NCI-H2107 (cell line): ENCODE measurements at places on chromosomes 1 and 21.
A peak's percentile ranks its signal among the peaks of the same experiment; 100 is the strongest.

GRCh38 chr1:47340227-47340626 is 6.6 kb downstream of the CMPK1 start:
- no peak for DNase-seq

- no peak for DNase-seq
These were observed 102.2 kb downstream of the COQ8A start for GRCh38 chr1:227042292-227042691.

DNA sequence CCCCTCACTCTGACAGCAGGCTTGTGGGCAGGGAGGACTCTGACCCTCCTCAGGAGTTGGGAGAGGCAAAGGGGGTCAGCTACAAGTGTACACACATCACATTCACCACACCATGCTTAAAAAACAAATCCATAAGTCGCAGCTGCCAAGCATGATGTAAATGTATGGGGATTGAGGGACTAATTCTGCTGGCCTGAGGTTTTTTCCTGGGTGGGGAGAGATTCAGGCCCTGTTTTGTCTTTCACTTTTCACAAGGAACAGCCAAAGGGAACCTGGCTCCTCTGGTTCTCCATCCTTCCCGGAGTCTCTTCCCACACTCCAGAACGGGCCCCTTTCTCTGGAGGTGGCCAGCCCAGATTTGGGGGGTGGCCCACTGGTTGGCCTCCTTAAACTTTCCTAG is 1.3 kb upstream of the MTARC2 start:
- no peak for DNase-seq

- DNase-seq, result no peak
These were observed 25.2 kb downstream of the PROK1 start for GRCh38 chr1:110476028-110476765.

DNA sequence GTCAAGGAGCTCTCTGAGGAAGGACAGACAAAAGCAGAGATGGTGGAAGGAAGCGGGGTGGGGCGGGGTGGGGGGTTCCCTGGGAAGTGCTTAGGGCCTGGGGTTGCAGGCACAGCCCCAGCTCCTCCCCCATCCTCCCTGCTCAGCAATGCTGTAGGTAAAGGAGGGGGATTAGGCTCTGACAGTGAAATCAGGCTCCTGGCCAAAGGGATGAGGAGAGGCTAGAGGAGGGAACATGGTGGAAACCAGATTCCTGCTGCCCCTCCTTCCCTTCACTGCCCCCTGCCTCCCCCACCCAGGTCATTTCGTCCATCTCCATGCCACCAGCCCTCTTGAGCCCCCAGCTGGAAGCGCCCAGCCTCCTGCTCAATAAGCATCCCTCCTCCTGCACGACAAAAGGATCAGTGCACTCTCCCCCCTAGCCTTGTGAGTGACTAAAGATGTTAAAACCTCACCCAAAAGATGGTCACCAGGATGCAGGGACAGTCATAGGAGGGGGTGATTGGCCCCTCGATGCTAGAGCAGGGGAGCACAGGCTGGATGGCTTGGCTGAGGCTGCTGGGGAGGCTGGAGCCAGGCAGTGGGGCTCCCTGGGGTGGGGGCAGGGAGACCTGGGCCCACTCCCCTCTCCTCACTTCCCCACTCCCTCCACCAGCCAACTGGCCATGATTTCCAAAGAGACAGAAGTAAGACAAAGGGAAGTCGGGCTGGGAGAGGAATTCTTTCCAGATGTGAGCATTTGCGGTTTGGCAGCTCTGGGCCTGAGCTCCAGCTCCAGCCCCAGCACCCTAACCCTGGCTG is 2.2 kb upstream of the CRABP2 start:
- no peak for DNase-seq

- DNase-seq, result no peak
These were observed 33.4 kb downstream of the CAPN2 start for GRCh38 chr1:223745731-223746130.

DNA sequence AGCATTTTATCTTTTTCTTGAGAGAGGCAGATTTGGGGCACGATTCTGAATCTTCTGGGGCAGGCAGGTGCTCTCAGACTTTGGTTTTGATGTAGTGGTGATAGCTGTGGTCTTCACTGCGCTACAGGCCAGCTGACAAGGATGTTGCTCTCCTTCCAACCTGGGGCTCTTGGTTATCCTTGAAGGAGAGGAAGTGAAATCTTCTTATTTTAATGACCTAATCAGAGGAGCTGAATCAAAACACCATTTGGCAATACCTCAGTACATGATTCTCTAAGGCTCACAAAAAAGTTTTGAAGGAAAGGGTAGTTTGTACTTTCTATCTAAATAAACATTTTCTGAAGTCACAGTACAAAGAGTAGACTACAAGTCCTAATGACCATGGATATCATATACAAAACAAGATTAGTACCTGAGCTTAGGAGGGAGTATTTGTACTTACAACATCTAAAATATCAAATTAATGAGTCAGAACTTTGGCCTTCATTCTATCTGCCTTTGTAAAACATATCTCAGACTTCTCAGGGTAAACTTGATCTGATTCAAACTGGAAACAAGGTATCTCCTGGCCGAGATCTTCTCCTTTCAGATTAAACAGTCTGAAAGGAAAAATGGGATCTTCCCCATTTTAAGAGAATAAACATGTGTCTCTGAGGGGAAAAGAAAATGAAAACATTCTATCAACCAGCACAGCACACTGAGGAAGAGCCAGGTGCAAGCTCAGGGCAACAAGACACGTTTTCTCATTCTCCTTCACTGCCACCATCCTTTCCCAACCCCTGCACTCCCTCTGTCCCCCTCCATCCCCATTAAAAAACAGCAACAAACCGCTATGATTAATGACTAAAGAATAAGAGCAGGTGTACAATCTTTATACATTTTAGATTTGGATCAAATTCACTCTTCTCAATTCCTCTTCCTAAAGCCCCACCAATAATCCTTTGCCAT is 69.2 kb downstream of the SH3GLB1 start:
- DNase-seq, result no peak

- no peak for DNase-seq
These were observed 1.6 kb downstream of the CDC42 start for GRCh38 chr1:22053861-22054770.

DNA sequence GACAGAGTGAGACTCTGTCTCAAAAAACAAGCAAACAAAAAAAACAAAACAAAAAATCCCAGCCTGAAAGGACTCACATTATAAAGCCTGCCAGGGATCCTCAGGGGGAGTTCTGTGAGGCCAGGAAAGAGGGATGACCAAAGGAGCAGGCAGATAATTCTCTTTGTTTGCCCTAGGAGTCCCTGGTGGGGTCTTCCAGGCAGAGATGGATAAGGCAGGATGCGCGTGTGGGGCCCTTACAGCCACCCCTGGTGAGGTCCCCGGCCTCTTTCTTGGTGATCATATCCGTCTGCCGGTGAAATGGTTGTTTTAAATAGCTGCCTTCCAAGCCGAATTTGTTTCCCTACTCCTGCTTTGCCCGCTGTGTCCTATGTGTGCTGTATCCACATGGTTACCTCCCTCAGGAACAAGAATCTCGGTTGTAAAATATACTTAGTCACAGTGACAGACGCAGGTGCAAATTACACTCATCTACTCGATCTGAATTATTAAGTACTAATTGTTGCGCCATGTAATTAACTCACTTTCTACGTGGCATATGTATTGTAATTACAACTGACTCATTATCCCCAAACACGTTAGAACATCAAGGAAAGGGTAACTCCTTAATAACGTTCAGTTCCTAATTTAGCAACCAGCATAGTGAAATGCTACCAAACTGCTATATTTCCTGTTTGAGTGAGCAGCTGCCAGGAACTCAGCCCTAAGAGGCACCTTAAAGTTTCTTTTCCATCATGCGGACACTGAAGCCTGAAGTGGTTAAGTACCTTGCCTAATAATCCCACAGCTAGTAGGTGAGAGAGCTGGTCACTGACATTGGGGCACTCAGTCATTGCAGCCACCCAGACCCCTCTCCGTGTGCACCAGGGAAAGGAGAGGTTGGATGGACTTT is 106.4 kb downstream of the ZSCAN20 start:
- DNase-seq, result no peak

DNA sequence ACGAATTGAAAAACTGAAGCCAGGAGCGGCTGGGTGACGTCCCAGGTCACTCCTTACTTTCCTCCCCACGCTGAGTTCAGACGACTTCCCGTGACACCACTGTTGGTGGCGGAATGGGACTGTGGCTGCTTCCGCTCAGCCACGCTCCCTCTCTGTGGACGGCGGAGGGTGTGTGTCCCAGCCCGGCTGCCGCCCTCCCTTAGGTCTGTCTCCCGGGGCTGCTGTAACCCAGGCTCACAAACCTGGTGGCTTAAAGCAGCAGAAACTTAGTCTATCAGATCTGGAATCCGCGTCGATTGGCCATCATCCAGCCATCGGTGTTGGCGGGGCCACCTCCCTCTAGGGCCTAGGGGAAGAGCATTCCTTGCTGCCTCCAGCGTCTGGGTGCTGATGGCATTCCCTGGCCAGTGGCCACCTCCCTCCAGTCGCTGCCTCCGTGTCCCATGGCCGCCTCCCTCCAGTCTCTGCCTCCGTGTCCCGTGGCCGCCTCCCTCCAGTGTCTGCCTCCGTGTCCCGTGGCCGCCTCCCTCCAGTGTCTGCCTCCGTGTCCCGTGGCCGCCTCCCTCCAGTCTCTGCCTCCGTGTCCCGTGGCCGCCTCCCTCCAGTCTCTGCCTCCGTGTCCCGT is 17.5 kb downstream of the TRPM2 start:
- DNase-seq, result no peak

DNA sequence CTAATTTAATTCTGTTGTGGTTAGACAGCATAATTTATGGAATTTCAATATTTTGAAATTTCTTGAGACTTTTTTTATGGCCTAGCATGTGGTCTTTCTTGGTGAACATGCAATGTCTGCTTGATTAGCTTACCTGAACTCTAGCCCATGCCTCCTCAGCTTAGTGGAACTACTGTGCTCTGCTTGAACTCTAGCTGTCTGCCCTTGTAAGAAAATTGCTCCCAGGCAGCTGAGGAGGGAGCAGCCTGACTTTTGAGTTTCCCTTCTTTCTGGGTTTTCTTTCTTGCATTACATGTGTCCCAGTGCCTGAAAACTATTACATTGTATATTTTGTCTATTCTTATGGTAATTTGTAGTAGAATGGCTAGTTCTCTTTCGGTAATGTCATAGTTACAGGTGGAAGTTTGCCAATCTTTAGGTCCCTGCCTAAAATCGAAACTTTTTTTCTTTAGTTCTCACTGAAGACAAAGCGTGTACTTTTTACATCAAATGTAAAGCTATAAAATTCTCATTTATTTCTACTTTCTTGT is 105.3 kb downstream of the MAST2 start:
- DNase-seq, result no peak

DNA sequence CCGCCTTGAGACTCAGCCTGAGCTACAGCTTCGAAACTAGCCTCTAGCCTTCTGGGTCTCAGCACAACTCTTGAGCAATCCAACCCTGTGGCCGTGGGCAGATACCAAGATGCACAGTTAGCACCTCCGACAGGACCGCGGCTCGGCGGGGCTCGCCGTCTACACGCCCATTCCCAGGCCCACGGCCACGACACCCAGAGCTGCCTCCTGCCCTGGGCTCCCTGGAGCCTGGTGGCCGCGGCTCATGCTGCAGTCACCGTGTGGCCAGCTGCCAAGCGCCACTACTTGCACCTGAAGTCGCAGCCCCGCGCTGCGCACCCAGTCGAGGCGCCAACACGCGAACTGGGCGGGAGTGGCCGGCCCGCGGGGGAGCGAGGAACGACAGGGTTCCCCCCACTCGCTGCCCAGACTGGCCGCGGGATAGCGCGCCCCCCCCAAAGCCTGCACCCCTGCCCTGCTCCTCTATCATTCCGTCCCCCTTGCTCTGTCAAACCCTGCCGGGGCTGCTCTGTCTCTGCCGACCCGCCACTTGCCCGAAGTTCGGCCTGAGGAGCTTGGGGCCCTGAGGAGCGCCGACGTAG is 729 bp upstream of the CDCA8 start:
- peak; percentile 36 for DNase-seq

DNA sequence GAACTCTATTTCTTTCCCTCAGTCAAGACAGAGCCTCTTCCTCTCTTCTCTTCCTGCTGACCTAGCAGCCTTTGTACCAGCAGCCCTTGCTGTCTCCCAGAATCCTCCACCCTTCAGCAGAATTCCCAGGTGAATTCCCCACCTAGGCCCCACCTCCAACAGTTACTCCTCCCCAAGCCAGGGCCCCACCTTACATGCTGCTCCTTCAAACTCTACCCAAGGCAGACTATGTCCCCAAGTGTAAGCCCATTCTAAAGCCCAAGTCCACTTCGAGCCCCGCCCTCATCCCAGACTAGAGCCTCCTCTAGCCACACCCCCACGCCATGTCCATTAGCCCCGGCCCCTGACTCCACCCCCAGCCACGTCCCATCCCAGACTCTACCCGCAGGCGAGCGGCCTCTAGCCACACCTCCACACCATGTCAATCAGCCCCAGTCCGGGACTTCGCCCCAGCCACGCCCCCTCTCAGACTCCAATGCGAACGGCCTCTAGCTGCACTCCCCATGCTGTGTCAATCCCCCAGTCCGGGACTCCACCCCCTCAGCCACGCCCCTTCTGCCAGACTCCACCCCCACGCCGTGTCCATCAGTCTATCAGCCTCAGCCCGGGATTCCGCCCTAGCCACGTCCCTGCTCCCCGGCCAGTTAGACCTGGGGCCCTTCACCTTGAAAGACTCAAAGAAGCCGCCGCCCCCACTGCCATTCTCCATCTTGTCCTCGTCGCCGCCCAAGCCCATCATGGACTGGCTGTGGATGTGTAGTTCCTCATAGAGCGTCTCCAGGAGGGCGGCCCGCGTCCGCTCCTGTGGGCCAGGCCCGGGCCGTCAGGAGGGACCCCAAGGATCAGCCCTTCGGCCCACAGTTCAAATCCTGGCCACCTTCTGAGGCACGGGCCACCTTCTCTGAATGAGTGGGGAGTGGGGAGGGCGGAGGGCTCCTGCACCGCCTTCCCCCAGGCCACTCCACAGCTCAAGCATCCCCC is 61.3 kb downstream of the RAP1GAP start:
- no peak for DNase-seq

- DNase-seq, result no peak
These were observed 17.0 kb downstream of the SPATA46 start for GRCh38 chr1:162359523-162360236.

DNA sequence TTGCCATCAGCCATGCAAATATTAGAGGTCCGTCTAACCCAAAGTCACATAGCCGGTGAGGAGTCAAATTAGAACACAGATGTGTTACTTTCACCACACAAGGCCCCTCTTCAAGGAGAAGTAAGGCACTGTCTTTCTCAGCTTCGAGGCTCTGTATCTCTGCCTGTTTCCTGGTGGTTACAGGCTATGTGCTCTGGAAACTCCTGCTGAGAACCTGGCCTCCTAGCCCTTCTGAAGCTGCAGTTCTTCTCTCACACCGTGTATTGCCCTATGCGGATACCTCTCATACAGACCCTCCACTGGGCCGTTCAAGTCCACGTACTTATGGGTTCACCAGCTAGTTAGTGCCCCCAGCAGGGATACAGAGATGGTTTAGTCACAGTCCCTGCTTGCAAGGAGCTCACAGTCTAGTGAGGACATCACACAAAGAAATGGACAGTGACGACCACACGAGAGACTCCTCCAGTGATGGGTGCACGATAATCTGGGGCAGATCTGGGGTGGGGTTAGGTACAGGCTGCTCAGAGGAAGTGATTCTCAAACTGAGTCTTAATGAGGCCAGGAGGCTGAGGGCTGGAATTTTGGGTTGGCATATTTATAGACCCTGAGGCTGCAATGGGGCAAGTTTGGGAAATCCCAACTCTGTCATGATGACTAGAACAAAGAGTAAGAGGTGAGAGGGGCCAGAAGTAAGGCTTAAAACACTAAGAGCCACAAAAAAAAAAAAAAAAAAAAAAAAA is 22.8 kb upstream of the ELOA start:
- DNase-seq, result no peak

- DNase-seq, result no peak
These were observed 10.5 kb upstream of the RPTN start for GRCh38 chr1:152169366-152170025.

GRCh38 chr1:217899614-217900013 is 268.5 kb downstream of the SPATA17 start:
- no peak for DNase-seq

- DNase-seq, result no peak
These were observed 25.9 kb downstream of the IL12RB2 start for GRCh38 chr1:67333603-67334002.
